Esophagus mucosa (tissue), 1 donor: ENCODE measurements at places on chromosomes 5 and 9. TPM values are rescaled to one million over a fixed set of nuclear protein-coding genes. Genes with fewer than 3 reads are reported as not detected.
A peak's percentile ranks its signal among the peaks of the same experiment; 100 is the strongest.

The HRH2 gene
- 0.76 TPM for total RNA-seq

The QRFP gene
- total RNA-seq: not detected

The LVRN gene
- 0.08 TPM for total RNA-seq

The DCAF10 gene
- 24.4 TPM for total RNA-seq

The PCA3 gene
- not detected for total RNA-seq

The GABRA1 gene
- total RNA-seq: not detected

- no peak for ATAC-seq
Observed at GRCh38 chr9:122179690-122180074, 20.0 kb downstream of the MORN5 start.

DNA sequence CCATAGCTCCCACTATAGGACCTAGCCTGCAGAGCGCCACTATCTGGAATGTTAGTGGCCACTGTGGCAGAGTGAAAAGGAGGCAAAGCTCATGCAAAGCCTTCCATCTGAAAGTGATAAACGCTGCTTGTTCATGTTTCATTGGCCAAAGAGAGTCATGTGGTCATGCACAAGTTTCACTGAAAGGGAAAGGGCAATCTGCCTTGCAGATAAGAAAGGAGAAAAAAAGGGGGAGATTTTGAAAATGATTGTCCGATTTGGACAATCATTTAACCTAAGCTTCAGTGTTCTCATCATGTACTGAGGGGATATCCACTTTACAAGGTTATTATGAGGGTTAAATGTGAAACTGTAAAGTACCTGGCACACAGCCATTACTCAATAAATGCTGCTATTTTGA lies 9.0 kb upstream of the MOB3B start:
- ATAC-seq: no peak

DNA sequence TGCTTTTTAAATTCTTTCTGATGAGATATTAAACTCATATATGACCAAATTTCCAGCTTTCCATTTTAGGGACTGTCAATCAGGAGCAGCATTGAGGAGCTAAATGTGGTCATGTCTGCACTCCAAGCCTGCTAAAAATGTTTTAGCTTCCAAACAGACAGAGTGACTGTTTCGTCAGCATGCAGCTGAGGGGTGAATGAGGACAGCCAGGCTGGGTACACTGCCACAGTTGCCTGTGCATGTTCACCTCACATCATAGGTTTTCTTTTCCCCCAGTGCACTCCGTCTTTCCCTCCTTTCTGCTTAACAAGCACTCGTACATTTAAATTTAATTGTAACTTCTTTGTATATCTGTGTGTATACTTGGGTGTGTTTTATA lies 138.1 kb downstream of the ARRDC3 start:
- ATAC-seq: no peak

DNA sequence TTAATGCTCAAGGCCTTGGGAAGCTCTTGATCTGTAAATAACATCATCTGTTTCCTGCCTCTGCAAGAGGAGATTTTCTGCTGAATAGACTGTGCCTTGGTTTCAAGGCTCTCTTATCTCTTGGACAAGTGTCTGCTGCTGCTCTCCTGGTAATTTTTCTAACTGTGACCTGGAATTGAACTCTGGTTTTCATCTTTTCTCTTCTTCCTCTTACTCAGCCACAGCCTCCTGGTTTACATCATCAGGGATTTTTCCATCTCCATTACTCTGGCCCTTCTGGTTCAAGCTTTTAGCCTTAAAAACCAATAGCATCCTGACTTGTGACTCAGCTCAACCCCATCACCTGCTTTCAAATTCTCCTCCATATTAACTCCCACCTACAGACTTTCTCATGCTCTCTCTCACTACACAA lies 49.6 kb upstream of the ITGA1 start:
- ATAC-seq: no peak

GRCh38 chr5:177447611-177448243 lies 1.1 kb downstream of the PRR7 start:
- ATAC-seq: peak; percentile 8

- ATAC-seq: no peak
Observed at GRCh38 chr9:36729906-36730305, 157.2 kb downstream of the MELK start.

DNA sequence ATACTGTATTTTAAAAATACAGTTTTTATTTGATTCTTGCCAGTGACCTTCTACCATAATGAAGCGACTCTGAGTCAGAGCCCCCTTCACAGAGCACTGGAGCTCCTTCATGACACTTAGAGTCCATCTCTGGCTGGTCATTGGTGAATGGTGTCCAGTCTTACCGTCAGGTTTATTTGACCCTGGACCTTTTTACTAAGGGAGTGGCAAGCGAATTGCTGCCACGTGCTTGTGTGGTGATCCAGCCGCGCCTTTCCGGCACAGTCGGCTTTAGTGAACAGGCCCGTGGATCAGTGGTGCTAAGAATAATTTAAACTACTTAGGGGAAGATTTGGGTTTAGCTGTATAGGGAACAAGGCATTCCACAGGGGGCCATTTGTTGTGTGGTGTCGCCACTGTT lies 48.5 kb downstream of the PRRC2B start:
- ATAC-seq: no peak

DNA sequence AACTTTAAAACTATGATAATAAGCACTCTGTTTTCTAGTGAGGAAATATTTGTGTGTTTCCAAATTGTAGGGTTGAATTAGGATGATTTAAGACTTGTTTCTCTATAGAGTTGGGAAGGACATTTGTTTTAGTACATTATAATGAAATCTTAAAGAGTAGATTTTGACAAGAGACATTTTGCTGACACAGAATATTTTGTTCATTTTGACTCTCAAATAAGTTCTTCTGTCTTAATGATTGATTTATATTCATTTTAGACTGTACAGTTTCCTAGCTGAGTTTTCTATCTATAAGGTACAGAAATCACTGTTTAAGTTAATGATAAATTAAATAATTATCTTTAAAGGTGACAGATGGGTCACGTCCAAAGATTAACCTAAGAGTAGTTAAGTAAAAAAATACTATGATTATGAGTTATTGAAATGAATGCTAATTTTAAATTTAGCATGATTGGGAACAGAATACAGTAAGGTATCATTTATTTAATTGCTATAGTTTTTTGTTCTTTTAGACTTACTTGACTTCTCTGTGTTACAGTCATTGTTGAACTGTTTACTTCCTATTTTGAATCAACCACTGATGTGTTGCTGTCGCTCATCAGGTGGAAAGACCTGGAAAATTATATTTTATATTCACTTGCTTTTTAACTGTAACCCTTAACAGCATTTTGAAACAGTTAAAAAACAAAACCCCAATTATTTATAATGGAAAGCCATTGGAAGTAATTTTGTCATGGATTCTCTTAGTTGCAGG lies 19.5 kb downstream of the PBX3 start:
- no peak for ATAC-seq

GRCh38 chr5:96316487-96316886 lies 116.6 kb downstream of the PCSK1 start:
- no peak for ATAC-seq
